Progenitor cell of endocrine pancreas (in vitro differentiated cells): ENCODE measurements at places on chromosomes 13 and 19. TPM values are rescaled to one million over a fixed set of nuclear protein-coding genes. Genes with fewer than 3 reads are reported as not detected.

Gene PPP1R13L
- total RNA-seq = 24.2 and 27.2 TPM in 2 replicates

Gene HRC
- 1.6 and 2.1 TPM in 2 replicates for total RNA-seq

Gene PLPPR2
- 7.9 and 10.1 TPM in 2 replicates for total RNA-seq

Gene CAB39L
- total RNA-seq = 8.8 and 10.5 TPM in 2 replicates

Gene TEX26
- not detected in 2 replicates for total RNA-seq

Gene OR10H1
- total RNA-seq = 0.11 TPM in 1 of 2 replicates, not detected in the other

Gene SPINT2
- total RNA-seq = 519 and 559 TPM in 2 replicates

Gene IGFL2
- not detected in 2 replicates for total RNA-seq

Gene TPT1
- 3,243 and 3,333 TPM in 2 replicates for total RNA-seq

DNA sequence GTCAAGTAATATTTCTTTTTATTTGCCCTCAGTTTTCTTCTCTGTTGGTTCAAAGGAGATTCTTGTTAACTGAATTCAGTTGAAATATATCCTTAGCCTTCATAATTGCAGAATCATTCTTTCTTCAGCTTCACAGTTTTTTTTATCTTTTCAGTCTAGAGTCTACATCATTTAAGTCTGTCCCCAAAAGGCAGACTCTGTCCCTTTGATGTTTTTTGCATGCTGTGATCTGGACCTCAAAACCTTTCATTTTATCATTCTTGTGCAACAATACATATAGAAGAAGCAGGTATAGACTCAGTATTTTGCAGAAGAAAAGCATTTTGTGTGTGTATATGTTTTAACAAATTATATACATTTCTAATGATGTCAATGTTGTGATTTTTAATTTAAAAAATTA lies 734.8 kb upstream of the GPC6 start:
- DNase-seq = no peak

DNA sequence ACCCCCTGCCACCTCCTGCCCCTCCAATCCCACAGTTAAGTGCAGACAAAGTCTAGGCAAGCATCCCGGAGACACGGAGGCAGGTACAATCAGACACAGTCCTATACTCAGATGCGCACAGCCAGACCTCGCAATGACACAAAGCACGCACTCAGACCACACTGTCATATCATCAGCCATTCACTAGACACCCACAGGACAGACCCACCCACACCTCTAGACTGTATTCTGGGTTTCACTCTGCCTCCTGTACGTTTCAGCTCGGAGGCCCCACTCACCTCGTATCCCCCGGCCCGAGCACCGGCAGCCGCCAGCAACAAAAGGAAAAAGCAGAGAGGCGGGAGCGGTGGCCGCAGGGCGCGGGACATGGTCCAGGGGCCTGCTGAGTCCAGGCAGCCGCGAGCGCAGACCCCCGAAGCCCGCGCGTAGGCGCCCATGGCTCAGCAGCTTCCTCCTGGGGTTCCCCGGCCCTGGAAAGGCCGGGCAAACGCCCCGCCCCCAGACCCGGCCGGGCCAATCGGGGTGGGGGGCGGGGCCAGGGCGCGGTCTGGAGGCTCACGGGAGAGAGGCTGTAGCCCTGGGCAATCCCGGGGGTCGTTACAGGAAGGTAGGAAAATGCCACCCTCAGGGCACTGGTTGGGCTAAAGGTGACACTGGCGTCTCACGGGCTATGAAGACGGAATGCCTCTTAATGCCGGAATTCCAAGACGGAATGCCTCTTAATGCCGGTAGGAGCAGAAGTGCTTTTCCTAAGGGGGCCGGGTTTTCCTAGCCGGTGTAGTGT lies at the start of the genes MAN2B1 and WDR83:
Gene MAN2B1, minus strand, starts transcription at position 478 of the 784 bp plus-strand sequence. Its CDS starts 41 bp downstream, at position 437.
Gene WDR83, plus strand, starts transcription at position 543 of the 784 bp plus-strand sequence. CDS start 2,984 bp downstream, outside the sequence.
- peak; percentile 70 for DNase-seq

GRCh38 chr19:50819636-50820035 lies 4.0 kb downstream of the KLK1 start:
- no peak for DNase-seq

DNA sequence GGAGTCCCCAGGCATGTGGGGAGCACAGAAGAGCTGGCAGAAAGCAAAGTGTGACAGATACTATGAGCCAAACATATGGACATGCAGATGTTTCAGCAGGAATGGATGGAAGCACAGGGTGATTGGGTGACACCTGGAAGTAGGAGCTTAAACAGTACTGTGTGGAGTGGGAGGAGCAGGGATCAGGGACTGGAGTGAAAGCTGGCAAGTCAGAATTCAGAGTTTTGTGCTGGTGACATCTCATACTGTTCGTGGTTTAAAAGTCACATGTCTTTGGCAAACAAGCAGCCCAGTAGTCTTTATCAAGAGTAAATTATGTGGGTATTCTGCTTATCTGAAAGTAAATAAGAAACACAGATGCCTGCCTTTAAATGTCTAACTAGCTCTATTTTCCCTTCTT lies 408.2 kb downstream of the COG6 start:
- DNase-seq = no peak

DNA sequence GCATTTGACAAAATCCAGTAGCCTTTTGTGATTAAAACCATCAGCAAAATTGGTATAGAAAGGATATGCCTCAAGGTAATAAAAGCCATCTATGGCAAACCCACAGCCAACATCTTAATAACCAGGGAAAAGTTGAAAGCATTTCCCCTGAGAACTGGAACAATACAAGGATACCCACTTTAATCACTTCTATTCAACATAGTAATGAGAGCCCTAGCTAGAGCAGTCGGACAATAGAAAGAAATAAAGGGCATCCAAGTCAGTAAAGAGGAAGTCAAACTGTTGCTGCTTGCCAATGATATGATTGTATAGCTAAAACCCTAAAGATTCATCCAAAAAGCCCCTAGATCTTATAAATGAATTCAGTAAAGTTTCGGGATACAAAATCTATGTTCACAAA lies 1510.3 kb downstream of the PCDH9 start:
- DNase-seq = no peak

- DNase-seq = no peak
Measured at GRCh38 chr13:53068585-53069520, 40.2 kb downstream of the OLFM4 start.

GRCh38 chr19:10899151-10899653 lies 27.8 kb downstream of the CARM1 start:
- no peak for DNase-seq

DNA sequence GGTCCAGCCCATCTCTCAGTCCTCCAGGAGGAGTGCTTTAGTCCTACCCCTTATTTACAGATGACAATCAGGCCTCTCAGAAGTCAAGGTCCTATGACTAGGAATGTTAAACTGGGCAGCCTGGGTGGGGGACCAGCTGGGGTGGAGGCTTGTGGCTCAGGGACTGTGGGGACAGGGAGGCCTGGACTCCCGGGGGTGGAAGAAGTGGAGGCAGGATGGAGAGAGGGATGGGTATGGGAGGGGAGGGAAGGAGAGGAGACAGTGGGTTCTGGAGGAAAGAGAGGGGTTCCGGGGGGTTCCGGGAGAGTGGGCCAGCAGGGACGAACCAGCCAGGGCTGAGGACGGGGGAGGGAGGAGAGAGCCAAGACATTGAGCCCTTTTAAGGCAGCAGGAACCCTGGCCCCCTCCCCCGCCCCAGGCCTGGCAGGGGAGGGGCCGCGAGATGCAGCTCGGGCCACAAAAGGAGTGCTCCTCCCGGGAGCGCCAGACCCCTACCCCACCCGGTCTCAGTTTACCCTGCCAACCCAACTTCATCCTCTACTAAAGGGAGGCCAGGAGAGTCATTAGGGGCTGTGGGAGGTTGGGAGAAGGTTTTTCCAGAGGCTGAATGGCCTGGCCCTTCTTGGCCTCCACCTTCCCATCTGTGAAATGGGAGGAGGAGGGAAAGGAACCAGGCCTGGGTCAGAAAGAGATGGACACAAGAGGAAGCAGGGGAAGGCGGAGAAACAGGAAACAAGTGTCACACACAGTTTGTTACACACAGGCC lies 1.7 kb downstream of the DMPK start:
- DNase-seq = no peak

- no peak for DNase-seq
Measured at GRCh38 chr13:110301606-110302553, 5.1 kb downstream of the COL4A1 start.

- no peak for DNase-seq
Measured at GRCh38 chr13:73995736-73996135, 138.5 kb downstream of the KLF12 start.

GRCh38 chr13:94673851-94674250 lies 38.5 kb downstream of the SOX21 start:
- DNase-seq = no peak

GRCh38 chr19:35060160-35060855 lies 18.8 kb downstream of the HPN start:
- DNase-seq = no peak

DNA sequence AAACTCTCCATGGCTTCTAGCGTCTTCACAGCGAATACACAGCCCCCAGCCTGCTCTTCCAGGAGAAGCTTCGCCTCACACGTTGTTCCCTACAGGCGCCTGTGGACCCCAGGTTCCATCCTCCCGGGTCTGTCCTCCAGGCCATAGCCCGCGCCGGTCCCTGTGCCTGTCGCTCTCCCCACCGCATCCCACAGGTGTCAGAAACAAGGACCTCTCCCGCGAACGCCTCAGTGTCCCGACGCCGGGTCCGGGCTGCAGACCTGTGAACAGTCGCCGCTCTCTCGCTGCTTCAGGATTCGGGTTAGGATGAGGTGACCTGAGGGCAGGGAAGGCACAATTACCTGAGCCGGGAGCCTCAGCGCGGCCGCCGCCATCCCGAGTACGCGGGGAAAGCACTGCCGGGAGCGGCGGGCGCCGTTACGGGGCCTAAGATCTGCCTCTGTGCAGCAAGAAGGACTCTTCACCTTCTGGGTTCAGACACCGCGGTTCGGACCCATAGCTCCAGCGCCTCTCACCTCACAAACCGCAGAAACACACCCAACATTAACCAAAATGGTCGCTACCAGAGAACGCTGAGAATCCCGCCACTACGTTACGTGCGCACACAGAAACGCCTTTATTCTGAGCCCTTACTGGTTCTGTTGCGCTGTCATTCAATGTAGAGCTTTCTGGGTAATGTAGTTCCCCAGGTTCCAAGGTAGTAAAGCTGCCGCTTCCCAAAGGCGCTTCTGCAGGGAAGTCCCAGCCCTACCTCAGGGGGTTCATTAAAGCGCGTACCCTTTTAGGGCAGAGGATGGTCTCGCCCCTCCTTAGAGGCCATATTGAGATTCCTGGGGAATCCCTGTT lies at the start of gene ZNF418:
Gene ZNF418, minus strand, starts transcription at position 583 of the 846 bp plus-strand sequence. CDS start 1,580 bp downstream, outside the sequence.
- peak; percentile 21 for DNase-seq

DNA sequence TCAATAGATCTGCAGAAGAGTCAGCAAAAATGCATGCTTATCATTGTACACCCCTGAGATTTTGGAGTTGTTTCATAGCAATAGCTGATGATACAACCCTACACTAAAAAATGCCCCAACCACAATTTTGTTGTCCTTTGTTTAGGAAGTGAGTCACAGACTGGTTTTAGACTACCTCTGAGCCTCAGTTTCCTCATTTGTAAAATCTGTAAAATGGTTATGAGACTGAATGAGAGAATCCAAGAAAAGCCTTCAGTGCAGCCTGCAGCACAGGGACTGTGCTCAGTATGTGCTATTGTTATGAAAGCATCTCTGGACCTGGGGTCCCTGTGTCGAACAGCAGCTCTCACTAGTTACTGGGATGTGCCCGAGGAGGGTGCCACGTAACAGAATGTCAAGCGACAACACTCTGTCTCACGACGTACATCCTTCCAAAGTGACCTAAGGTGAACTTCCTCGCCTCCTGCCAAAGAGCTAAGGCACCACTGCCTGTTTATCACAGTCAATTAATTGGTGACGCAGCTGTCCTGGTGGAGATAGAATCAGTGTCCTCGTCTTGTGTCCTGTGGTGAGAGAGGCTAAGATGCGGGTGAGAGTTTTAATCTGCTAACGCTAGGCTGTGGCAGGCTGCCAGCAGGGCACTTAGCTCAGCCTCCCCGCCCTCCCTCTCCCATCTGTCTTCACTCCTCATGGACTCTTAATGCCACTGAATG lies 18.1 kb downstream of the DHRS12 start:
- no peak for DNase-seq

GRCh38 chr13:43495732-43496131 lies 291.0 kb downstream of the ENOX1 start:
- no peak for DNase-seq

DNA sequence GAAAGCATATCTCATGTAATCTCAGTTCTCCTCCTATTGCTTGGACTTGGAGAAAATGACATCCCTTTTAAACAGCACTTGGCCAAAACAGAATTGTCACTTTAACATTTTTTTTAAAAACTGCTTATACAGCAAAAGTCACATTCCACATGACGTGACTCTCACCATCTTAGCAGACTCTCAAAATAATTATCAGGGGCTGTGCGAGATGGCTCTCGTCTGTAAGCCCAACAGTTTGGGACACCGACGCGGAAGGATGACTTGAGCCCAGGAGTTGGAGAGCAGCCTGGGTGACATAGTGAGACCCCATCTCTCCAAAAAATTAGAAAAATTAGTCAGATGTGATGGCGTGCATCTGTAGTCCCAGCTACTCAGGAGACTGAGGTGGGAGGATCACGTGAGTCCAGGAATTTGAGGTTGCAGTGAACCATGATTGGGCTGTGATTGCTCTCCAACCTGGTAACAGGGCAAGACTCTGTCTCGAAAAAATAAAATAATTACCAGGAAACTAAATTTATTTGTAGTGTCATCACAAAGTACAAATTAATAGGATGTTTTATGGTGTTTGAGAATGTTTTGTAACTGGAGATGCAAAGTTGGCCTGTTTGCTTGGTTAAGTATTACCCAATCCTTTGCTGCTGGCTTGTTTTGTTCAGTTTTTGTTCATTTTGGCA lies 8.8 kb downstream of the SAFB start:
- DNase-seq = no peak

GRCh38 chr19:58569943-58570670 lies 3.0 kb downstream of the MZF1 start:
- DNase-seq = no peak

- DNase-seq = no peak
Measured at GRCh38 chr19:47357788-47358680, 8.9 kb downstream of the DHX34 start.

DNA sequence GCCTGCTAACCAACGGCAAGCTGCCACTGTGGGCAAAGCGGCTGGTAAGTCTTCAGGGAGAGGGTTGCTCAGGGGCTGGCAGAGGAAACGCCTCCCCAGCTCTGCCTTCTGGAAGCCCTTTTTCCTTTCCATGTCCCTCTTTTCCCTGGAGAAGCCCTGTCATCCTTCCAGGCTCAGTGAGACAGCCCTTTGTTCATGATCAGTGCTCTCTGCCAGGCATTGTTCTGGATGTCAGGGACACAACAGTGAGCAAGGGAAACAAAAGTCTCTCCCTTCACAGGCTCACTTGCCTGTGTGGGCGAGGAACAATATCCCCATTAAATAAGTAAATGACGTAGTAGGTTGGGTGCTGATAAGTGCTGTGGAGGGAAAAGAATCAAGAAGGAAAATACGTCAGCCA lies 13.9 kb upstream of the OVOL3 start:
- DNase-seq = no peak

DNA sequence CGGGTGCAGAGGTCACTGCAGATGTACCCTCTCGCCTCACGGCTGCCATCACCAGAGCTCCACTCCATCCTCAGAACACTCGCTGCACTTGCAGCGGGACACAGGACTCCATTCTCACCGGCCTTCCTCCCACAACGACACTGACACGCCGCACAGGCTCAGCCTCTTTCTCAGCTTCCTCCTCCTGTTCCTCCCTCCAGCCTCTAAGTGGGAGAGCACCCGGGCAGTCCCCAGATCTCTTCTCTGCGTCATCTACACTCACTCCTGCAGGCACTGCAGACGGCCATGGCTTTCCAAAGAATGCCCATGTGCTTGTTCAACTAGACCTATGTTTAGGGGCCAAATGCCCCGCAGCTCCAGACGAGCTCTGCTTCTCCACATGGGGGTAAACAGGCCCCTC lies 14.3 kb upstream of the FKRP start:
- DNase-seq = no peak

GRCh38 chr19:28526038-28526437 lies 686.9 kb downstream of the UQCRFS1 start:
- DNase-seq = no peak
